Stimulated activated CD4-positive, alpha-beta T cell treated with anti-CD3 and anti-CD28 coated beads, TNF-alpha, amount 100 ng/mL, for 48 hours (primary cell): ENCODE measurements at places on chromosomes 4 and X.

DNA sequence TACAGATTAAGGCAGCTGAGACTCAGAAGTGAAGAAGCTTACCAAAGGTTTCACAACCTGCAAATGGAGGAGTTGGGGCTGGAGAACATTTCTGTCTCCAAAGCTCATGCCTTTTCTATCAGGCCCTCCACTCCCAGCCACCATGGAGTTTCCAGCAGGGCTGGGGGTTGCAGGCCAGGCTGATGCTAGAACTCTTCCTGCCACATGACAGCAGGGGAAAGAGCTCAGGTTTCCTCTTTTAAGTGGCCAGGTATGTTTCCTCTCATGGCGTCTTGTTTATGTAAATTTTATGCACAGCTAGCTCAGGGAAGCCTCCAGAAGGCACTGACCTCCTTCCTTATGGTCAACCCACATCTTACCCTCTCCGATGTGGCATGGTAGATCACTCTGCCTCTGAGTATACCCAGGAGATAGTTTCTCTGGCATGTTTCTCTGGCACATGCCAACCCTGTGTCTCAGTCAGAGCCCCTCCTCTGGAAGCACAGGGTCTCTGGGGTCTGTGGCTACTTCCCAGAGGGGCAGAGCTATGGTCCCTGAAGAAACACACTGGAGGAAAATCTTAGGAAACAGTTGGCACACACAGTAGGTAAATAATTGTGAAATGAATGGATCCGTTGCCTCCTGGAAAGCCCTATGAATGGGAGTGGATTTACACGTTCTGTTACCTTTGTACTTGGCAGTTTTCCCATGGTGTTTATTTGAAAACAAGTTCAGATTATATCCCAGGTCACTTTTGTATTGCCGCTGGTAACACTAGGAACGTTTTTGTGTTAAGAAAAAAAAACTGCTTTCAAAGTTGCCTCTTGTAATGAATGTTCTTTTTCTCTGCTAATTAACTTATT is 28.9 kb downstream of the PDK3 start:
- DNase-seq = no peak

- no peak for DNase-seq
Observed at GRCh38 chr4:81884986-81885385, 413.3 kb upstream of the RASGEF1B start.

GRCh38 chrX:112913807-112914206 is 73.2 kb upstream of the AMOT start:
- DNase-seq = no peak

- no peak for DNase-seq
Observed at GRCh38 chrX:135308345-135308855, 880 bp upstream of the ETDC start.

- DNase-seq = no peak
Observed at GRCh38 chrX:18406531-18407266, 18.7 kb upstream of the CDKL5 start.

DNA sequence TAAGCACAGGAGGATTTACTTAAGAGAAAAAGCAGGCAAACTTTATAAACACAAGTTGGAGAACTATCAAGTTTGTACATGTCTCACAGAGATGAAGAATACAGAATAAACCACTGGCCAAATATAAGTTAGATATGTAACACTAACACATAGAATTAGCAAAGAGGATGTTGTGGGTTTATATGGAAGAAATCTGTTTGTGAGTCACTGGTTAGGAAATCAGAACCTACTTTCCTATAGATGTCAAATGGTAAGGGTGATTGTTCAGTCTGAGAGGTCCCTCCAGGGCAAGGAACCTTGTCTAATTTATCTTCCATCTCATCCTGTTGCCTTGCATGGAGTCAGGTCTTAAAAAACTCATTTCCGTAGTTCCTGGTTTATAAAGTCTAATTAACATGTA is 14.8 kb upstream of the ART3 start:
- DNase-seq = no peak

DNA sequence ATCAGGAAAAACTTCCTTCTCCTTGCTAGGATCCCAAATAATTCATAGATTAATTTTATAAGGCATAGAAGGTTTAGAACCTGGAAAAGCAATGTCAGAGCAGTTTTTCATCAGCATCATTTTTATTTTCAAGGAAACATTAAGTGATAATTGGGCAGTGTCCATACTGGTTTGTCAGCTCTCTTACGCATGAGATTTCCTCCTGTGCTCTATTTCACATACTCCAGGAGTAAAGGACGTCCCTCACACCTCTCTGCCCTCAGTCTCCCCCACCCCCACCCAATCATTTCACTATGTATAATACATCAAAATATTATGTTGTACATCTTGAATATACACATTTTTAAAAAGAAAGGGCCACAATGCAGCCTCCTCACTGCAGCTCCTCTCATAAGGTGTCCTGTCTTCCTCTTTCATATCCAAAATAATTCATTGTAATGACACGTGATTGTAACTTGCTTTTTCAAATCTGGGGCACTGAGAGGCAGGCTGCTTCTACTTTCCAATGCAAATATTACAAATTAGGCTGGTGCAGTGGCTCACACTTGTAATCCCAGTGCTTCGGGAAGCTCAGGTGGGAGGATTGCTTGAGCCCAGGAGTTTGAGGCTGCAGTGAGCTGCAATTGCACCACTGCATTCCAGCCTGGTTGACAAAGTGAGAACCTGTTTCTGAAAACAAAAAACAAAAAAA is 34.4 kb downstream of the ARHGEF38 start:
- DNase-seq = no peak

DNA sequence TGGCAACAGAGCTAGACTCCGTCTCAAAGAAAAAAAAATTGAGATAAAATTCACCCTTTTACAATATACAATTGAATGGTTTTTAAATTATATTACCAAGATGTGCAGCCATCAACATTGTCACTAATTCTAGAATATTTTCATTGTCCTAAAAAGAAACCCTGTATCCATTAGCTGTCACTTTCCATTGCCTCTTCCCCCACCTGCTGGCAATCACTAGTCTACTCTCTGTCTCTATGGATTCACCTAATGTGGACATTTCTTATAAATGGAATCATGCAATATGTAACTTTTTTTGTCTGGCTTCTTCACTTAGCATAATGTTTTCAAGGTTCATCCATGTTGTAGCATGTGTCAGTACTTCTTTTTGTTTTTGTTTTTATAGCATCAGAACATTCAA is 20.8 kb downstream of the ABHD18 start:
- no peak for DNase-seq

DNA sequence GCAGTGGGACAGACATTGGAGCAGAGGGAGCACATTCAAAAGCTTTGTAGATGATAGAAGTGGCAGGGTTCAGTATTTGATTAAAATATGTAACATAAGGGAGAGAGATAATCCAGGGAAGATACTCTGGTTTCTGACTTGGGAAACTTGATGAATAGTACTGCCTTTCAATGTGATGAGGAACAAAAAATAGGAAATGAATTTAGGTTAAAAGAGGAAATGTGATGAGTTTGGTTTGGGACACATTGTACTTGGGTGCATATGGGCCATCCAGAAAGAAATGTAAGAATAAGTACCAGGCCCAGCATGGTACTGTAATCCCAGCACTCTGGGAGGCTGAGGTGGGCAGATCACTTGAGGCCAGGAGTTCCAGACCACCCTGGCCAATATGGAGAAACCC is 20.9 kb upstream of the NDNF start:
- DNase-seq = no peak

DNA sequence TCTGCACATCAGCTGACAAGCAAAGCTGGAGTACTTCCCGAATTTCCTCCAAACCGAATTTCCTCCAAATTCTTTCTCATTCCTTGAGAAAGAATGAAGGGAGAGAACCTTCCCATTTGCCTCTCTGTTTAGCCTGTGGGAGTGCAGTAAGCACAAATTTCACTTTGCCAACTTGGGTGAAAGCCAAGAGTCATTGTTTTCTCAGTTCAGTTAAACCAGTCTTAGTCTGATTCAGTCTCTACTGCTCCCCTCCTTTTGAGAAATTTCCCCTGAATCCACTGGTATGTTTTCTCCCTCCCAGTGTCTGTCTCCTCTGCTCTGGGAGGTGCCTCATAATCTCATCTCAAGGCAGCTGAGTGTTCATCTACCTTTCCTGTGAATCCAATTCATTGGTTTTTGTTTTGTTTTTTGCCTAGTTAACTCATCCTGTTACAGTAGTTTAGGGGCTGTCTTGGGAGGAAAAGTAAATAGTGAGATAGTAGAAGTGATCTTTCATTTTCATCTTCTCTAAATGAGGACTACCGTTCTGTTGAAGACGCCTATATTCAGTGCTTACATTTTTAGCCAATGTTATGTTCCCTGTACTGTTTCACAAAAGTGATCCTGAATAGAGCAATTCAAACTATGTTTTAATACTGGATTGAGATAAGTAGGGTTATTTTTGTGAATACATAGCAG is 49.0 kb downstream of the SYTL5 start:
- no peak for DNase-seq

- no peak for DNase-seq
Observed at GRCh38 chr4:56360071-56360470, 27.2 kb downstream of the AASDH start.

DNA sequence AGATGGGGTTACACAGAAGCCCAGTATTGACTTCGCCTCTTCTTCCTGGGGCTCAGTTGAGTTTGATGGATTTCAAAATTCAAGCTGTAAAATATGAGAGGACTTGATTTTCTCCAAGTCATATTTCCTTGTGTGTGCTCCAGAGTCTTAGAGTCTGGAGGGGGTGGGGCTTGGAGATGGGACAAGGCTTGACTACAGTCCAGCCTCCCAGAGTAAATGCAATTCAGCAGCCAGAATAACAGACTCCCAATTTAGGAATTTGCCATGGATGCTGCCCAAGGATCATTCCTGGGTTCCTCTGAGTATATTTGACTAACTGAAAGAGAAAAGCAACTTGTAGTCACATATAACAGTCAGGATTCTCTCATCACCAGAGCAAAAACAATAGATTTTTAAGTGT is 53.7 kb upstream of the RBPJ start:
- DNase-seq = no peak

DNA sequence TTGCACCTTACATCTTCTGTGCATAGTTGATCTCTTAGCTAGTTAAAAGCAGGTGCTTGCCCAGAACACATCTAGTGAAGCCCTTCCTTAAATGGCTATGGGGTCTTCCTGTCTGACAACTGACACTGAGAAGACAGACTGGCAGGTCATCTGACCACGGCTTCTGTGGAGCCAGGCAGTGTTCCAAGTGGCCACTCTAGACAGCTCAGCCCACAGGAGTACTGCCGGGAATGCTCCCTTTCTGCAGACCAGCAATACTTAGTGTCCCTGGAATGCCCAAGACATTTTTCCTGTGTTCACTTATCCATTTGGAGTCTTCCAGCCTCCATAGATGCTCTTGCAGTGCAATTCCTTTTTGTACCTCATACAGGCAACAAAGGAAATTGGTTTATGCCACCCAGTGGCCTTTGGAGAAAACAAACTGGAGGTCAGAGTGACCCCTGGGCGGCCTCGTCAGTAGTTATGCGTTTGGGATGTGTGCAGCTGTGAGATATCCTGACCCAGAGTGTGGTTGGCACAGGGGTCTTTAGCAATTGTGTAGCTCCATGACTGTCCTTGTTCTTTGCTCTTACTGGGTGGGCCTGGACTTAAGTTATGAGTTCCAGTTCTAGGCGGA is 335.5 kb downstream of the ARHGAP10 start:
- no peak for DNase-seq

- DNase-seq = no peak
Observed at GRCh38 chr4:26780539-26780938, 80.1 kb upstream of the STIM2 start.

DNA sequence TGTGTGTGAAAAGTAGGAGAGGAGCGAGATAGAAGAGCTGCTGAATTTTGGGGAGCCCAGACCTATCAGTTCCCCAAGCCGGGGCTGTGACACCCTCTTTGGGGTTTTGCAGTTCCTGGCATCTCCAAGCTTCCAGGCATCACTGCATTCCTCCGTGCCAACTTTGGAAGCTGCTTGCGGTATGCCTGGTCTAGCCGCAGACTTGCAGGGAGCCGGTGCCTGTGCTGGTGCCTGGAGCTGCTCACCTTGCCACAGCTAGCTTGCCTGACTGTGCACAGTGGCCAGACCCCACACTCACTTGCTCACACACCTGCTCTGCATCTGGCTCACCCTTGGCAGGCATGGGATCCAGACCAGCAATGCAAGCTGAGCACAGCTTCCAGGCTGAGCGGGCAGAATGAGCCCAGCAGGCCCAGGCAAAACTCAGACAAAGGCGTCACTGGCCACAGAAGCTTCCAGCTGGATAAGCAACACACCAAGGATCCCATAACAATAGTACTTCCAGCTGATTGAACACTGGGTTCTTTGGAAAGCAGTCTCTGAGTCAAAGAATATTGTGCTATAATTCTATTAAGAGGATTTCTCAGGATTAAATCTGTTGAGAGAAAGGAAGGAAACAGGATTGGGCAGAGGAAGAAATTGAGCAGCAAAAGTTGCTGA is 390.9 kb downstream of the TEX13C start:
- no peak for DNase-seq

DNA sequence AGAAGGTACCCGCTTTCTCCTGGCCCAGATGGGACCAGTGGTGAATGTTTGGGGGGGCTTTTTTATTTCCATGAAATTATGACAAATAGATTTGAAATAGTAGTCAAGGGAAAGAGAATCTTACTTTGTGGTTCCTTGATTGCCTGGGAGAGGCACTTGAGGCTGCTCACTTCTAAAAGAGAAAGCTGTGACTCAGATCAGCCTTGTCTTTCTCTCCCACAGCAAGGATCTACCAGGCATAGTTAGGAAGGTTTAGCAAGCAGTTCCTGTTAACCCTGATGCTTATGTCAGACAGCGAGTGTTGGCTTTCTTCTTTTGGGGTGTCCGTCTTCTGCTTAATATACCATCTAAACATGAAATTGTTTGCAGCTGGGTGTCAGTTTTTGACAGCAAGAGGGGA is 114.5 kb downstream of the TSPAN7 start:
- no peak for DNase-seq

GRCh38 chr4:13483136-13483767 is 888 bp downstream of the RAB28 start:
- DNase-seq = no peak

DNA sequence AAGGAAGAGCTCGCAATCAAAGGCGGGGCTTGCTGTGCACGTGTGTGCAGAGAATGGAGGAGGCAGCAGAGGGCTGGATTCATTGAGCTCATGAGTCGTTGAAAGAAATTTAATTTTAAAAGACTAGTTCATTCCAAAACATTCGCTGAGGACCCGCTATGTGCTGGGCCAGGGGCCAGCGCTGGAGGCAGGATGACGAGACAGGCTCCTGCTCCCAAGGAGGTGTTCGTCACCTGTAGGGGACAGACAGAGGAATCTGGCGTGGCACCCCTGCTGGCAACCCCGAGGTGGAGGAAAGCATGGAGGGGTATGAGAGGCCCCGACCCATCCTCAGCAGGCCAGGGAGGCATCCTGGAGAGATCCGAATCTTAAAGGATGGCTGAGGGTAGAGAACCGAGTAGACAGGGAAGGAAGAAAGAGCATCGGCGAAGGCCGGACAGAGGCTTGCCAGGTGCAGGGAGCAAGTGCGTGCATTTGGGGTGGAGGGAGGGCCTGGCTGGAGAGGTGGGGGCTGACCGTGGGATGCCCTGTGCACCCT is 96.4 kb downstream of the CPZ start:
- DNase-seq = no peak

GRCh38 chr4:10320130-10320529 is 137.1 kb downstream of the ZNF518B start:
- DNase-seq = no peak

GRCh38 chr4:28167411-28167810 is 1306.8 kb downstream of the STIM2 start:
- DNase-seq = no peak

- DNase-seq = no peak
Observed at GRCh38 chr4:32161392-32161791, 1441.2 kb downstream of the PCDH7 start.
